Lung microvascular endothelial cell (primary cell): ENCODE measurements at places on chromosomes 1 and 21. TPM values are rescaled to one million over a fixed set of nuclear protein-coding genes. Genes with fewer than 3 reads are reported as not detected.

YOD1 gene
- total RNA-seq, result 3.9 and 5.8 TPM in 2 replicates

DNA sequence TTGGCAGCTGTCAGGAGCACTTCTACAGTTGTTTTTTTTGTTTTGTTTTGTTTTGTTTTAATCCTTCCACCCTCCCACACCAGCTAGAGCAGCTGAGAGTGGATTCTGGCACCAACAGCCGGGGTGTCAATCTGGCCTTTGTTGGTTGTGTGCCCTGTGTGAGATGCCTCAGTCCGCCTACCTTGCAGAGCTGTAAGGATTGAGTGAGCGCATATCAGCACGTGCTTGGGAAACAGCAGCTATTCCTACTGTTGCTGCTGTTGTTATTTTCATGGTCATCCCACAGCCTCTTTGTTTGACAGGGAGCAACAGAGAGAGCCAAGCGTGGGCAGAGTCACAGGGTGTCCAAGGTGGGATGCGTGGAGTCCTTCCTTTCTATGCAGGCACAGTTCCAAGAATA is 50.4 kb downstream of the PGBD5 start:
- no peak for DNase-seq

GRCh38 chr1:42660907-42661500 is 2.8 kb downstream of the PPIH start:
- DNase-seq, result no peak

EIF3I gene
- total RNA-seq, result 227 and 275 TPM in 2 replicates

LCE2C gene
- not detected in 2 replicates for total RNA-seq

- DNase-seq, result no peak
These were observed 379.8 kb downstream of the MATN1 start for GRCh38 chr1:30343562-30343961.

DNA sequence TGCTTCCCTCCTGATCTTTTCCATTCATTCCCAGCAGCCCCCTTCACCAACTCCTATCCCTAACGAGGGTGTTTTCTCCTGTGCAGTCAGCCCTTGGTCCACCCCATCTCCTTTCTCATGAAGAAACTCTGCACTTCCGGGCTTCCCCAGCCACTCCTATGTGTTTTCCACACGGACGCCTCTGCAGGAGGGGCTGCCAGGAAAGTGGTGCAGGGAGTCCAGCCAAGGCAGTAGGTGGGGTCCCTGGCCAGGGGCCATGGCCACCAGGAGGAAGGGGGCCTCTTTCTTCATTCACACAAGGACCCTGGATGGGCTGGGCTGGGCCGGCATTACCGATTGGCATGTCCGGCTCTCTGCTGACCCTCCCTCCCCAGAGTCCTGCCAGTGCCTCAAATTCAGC is 72.8 kb upstream of the EFHD2 start:
- DNase-seq, result peak; percentile 26

DNA sequence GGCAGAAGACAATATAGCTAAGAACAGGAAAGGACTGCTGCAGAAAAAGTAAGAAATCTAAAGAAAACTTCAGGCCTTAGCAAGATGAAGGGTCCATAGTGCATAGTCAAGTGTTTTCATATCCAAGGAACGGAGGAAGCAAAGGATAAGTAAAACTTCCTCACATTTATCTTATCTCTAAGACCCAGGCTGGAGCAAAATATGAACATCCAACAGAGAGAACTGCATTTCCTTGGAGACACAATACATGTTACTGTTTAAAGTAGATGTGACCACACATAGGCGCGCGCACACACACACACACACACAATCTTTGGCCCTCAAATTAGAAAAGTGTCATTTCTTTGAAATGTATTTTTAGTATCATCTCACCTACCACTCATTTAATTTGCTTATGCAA is 66.7 kb downstream of the TTLL7 start:
- no peak for DNase-seq

DNA sequence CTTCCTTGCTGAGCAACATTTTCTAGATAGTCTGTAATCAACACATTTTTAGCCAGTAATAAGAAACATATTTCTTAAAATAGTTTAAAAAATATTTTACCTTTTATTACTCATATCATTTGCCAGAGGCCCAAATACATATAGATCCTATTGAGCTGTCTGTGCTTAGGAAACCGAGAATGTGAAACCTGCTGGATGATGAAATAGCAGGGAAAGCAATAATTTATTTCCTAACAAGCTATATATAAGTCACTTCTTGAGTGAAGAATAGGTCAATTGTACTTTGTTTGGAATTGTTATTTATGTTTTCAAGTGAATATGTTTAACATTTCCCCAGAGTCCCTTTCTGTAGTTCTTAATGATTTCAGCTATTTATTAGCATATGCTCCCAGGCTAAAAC is 339.9 kb upstream of the TMPRSS15 start:
- DNase-seq, result no peak

- no peak for DNase-seq
These were observed 12.0 kb downstream of the DDAH1 start for GRCh38 chr1:85452948-85453347.

DNA sequence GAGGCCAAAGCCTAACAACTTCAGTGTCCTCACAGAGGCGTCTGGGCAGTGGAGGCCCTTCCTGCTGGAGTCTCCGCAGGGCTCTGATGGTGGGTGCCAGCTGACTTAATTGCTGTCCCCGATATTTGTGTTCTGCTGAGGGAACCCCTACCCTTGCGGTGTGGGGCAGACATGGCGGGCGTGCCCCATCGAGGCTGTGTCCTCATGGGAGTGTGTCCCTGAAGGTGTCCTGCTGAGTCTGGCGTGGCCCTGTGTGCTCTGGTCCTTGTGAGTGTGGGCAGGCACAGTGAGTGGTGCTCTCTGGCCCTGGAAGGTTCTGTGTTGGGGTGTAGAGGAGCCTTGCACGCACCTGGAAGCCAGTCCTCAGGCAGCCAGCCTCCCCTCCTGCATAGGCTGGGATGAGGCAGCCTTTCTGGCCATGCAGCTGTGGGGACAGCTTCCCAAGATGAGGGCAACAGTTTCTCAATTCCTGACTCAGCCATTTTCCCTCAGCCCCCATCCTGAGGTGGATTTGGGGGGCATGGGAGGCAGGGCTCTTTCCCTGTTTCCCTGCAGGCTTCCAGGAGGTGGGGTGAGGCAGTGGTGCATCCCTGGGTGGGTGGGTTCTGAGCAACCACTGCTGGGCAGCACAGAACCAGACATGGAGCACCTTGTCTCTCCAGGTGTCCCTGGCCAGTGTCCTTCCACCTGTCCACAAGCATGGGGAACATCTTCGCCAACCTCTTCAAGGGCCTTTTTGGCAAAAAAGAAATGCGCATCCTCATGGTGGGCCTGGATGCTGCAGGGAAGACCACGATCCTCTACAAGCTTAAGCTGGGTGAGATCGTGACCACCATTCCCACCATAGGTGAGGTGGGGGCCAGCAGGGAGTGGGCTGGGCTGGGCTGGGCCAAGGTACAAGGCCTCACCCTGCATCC is 6.5 kb downstream of the C1orf35 start:
- DNase-seq, result no peak

- no peak for DNase-seq
These were observed 89.0 kb upstream of the HMCN1 start for GRCh38 chr1:185645162-185645640.

DNA sequence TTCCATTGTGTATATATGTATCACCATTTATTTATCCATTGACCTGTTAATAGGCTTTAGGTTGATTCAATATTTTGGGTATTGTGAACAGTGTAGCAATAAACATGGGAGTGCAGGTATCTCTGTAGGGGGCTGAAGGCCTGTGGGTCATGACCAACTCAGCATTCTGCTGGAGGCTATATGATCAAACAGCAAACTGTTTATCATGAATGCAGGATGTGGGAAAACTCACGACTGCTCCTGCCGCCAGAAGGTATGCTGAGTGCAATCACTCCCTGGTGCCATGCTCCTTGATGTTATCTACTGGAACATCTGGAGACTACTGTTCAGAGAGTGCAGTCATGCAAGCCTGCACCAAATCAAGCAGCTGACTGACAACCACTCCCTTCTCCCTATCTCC is 275.2 kb downstream of the COL11A1 start:
- no peak for DNase-seq

OR10J1 gene
- total RNA-seq, result not detected in 2 replicates

- peak; percentile 35 for DNase-seq
These were observed 102.7 kb upstream of the CD55 start for GRCh38 chr1:207218512-207219362.

DNA sequence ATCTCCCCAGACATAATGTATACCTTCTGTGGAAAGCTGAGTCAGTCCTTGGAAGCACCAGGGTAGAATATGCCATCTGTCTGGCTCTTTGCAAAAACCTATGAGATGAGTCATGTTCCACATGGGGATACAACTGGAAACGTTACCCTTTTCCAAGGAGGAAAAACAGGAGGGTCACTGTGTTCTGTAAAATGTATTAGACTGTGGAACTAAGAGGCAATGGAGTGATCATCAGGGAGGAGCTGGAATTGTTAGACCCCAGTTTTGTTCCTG is 16.1 kb upstream of the PSMD4 start:
- DNase-seq, result no peak

DNA sequence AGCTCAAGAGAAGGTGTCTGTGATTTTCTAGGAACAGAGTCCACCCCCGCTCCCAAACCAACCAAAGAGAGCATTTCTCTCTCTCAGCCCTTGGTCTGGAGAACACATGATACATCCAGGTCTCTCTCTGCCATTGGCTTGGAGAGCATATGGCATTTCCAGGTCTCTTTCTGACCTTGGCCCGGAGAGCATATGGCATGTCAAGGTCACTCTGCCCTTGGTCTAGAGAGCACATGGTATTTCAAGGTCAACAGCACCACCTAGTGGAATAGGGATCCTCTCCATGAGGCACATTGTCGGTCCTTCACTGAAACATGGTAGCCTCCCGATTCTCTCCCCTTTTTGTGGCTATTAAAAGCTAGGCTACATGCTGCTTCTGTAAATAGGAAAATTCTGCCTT is 437.7 kb upstream of the OLFM3 start:
- peak; percentile 9 for DNase-seq

- no peak for DNase-seq
These were observed 8.0 kb downstream of the LMO4 start for GRCh38 chr1:87336623-87337067.

FAM177B gene
- total RNA-seq, result not detected in 2 replicates

DNA sequence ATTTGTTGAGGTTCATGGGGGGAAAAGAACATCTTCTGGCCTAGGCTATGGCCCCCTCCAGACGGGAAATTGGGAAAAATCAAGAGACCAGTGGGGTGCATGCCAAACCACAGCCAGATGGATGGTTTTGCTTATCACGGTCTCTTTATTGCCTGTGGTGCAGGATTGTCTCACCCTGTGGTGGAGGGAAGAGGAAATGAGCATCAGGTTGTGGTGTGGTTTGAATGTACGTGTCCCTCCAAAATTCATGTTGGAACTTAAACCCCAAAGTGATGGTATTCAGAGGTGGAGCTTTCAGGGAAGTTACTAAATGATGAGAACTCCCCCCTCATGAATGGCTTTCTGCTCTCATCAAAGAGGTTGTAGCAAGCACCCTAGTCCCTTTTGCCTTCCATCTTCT is 525.7 kb downstream of the NPHP4 start:
- DNase-seq, result no peak

- peak; percentile 76 for DNase-seq
These were observed 4.7 kb downstream of the TNN start for GRCh38 chr1:175072099-175072951.

- DNase-seq, result peak; percentile 45
These were observed 16.9 kb upstream of the MTF2 start for GRCh38 chr1:93061895-93062792.

- DNase-seq, result no peak
These were observed 385.6 kb downstream of the HLX start for GRCh38 chr1:221264848-221265247.

DNA sequence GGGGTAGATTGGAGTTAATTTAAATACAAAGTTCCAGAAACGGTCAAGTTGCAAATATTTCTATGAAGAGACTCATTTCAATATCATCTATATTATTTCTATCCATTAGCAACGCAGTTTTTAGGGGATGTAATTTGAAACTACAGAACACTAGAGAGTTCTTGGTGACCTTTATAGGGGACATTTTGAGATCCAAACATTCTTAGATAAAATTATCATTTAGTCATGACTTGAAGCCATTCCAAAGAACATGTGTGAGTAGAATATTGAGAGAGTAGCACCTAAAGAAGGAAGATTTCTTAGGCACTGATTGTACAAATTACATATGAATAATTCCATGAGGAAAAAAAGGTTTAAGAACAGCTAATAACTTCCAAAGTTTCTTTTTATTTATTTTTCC is 19.0 kb downstream of the CHIA start:
- DNase-seq, result no peak

- DNase-seq, result peak; percentile 67
These were observed 844 bp downstream of the ZMYM6 start for GRCh38 chr1:35030756-35031446.

GRCh38 chr1:171142416-171143385 is 42.4 kb upstream of the FMO2 start:
- no peak for DNase-seq
